ENCODE measurements at places on chromosomes 1 and 21.
A peak's percentile ranks its signal among the peaks of the same experiment; 100 is the strongest.

DNA sequence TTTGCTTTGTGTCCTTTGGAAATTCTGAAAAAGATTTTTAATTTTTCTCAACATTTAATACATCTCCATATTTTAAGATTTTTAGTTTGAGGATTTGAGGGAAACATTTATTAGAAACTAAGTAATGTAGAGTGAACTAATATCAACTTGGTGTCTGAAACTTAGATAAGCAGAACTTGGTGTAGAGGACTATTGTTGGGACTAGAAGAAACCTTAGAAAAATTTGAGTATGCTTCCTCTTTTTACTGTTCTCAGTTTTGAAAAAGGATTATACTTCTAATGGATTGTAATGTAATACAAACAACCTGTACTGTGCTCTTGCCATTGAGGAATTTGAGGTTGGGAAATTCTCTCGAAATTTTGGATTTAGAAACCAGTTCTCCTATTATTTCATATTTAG is 2.4 kb downstream of the FNBP1L start:
- DNase-seq = no peak

GRCh38 chr21:41325138-41325912 is 8.7 kb downstream of the FAM3B start:
- no peak for DNase-seq

DNA sequence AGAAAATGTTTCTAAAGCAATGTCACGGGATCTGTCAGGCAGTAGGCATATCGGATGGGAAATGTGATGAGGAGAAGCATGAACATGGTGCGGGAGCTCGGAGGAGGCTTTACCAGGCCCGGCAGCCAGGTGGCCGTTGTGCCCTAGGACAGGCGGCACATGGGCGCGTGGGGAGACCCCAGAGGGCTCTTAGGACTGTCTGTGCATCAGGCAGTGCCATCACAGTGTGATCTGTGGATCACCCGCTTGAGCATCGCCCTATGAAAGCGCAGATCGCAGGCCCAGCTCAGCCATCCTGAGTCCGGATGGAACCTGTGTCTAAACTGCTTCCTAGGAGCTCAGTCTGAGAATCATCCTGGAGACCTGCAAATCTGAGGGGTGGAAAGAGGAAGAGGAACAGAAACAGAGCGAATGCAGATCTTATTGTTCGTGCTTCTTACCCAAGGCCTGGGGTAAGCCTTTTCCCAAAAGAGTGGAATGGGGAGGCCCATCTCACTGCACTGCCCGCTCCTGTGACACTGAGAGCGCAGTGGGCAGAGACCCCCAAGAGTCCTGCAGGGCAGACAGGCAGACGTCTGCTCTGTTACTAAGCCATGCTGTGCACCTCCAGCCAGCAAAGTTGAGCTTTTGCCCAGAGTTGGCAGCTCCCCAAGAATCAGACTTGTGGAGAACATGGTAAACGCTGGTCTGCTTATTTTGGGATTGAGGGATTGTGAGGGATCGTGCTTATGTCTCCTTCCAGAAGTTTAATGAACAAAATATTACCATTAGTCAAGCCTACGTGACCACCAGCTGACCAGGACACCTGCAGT is 251.0 kb downstream of the RHOU start:
- DNase-seq = peak; percentile 9

GRCh38 chr1:34060187-34060730 is 104.8 kb downstream of the CSMD2 start:
- no peak for DNase-seq

DNA sequence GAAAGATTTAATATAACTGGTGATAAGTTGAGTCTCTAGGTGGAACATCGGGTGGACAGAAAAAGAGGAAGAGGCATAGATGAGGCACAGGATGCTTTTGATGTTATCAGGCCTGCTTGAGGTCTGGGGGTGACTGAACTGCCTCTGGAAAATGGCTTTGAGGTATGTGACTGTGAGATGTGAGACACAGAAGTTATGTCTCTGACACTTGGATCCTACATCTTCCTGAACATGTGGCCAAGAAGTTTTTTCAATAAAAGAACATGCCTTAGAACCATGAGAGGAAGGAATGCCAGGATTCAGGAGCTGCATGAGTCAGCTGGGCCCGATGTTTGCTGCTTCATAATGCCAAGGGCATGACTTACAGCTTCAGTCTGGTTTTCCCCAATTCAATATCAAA is 11.5 kb upstream of the AIM2 start:
- DNase-seq = no peak

GRCh38 chr1:168960114-168960513 is 146.4 kb upstream of the ATP1B1 start:
- DNase-seq = no peak

DNA sequence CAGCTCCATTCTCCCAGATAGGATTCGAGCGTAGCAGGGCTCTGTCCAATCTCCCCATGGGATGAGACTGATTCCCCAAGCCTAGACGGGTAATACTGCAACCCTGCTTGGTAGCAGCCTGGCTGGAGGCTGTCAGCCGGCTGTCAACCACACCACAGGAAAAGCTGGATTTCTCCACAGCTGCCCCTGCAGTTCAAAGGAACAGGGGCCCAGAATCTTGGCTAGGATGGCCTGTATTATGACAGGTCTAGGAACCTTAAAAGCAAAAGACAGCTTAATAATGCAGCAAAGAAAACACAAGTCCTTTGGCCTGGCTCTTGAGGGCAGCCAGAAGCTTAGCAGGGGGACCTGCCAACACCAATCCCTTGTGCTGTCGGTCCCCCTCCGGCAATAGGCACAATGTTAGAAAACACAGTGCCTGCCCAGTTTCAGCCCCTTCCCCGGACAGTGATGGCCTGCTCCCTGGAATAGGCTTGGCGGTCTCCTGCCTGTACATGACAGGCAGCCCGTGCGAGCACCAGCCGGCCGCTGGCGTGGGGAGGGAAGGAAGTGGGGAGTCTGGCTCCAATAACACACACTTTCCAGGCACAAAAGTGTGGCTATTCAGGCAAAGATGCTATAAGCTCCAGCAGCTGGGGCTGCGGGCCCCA is 90.5 kb downstream of the TRABD2B start:
- DNase-seq = no peak

DNA sequence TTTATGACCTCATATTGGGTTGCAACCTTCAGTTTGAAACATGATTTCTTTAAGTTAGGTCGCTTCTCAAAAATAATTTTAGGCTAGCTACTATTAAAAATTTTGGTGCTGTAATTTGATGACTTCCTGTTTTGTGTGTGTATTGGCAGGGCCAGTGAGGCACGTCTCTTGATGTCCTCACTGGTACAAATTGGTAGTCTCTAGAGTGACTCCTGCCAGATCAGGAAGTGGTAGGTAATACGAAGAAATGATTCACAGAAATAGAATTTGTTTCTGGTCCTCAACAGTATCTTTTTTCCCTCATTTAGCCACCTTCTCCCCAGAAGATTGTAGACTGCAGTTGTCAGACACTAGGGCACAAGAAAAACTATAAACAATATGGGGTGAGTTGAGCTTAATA is 120.9 kb upstream of the KIAA1614 start:
- DNase-seq = no peak

- no peak for DNase-seq
Observed at GRCh38 chr21:27954543-27955165, 987.8 kb upstream of the ADAMTS5 start.

- DNase-seq = no peak
Observed at GRCh38 chr1:247332623-247333361, 1.1 kb upstream of the ZNF496 start.

- no peak for DNase-seq
Observed at GRCh38 chr1:25700144-25700523, 83.5 kb downstream of the MAN1C1 start.

- DNase-seq = no peak
Observed at GRCh38 chr1:165173409-165173808, 183.1 kb downstream of the LMX1A start.

DNA sequence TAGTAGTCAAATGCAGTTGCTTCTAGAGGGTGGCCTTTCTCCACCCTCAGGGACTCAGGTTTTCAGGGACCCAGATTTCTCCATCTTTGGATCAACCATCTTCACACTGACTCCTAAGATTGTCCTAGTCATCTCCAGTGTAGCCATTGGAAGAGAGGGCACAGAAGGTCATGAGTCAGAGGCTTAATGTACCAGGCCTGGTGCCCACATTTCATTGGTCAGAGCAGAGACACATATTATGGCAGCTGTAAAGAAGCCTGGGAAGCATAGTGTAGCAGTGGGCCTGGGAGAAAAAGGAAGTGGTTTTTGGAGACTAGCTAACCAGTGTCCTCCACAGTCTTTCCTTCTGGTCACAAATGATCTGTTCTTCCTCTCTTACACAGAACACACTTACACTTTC is 122.5 kb downstream of the GIPC2 start:
- no peak for DNase-seq

GRCh38 chr1:78836726-78837125 is 169.8 kb downstream of the ADGRL4 start:
- no peak for DNase-seq

GRCh38 chr1:162726555-162726954 is 63.9 kb upstream of the HSD17B7 start:
- DNase-seq = no peak

DNA sequence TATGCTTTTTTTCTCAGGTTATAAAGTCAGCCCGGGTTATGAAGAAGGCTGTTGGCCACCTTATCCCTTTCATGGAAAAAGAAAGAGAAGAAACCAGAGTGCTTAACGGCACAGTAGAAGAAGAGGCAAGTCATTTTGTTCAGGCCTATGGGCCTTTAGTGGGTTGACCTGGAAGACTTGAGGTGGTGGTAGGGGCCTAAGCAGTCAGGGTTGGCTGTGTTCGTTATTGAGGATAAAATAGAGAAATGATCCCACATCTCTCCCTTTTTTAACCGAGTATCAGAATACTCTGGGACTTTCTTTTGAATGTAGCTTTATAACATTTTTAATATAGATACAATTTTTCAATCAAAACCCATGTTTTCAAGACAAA is 67.1 kb downstream of the MTR start:
- no peak for DNase-seq

DNA sequence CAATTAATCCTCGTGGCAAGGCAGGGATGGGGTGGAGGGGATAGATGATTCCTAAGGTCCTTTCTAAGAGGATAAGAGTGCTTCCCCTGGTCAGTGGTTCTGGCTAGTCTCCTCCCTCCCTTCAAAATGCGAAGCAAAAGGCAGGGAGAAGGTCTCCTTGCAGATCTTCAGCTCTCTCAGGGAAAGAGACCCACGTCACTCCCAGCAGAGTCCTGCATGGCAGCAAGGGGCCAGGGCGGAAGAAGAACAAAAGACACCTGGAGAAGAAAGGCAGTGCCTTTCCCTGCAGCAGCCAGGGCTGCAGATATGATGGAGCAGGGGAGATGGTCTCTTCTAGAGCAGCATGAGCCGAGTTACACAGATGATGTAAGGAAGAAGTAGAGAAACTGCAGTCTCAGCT is 29.6 kb upstream of the SLAMF9 start:
- no peak for DNase-seq

DNA sequence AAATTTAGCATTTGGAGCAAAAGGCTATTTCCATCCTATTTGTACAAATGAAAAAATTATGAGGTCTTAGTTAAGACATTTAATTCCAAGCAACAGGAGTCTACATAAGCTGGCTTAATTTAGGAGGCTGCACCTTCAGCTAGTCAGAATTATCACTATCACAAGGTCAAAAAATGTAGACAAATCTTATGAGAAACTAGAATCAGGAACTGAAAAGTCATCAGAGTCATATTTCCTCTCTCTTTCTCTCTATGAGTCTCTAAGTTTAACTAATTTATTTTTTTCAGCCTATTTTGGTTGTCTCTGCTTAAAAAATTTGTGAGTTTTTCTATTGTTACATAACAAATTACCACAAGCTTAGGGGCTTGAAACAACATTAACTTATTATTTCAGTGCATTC is 807.1 kb upstream of the PRMT6 start:
- no peak for DNase-seq

GRCh38 chr1:205456868-205457745 is 1.3 kb upstream of the BLACAT1 start:
- DNase-seq = peak; percentile 38

DNA sequence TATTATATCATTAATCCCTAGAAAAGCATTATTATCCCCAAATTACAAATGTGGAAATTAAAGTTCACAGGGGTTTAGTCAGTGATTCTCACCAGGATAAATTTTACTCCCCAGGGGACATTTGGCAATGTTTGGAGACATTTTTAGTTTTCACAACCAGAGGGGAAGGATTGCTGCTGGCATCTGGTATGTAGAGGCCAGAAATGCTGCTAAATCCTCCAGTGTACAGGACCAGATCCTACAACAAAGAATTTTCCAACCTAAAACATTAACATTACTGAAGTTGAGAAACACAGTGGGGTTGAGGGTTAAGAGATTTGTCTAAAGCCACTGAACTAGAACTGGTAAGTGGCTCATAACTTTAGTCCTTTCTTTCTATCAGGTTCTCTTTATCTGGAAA is 162.0 kb upstream of the SYT6 start:
- DNase-seq = no peak

DNA sequence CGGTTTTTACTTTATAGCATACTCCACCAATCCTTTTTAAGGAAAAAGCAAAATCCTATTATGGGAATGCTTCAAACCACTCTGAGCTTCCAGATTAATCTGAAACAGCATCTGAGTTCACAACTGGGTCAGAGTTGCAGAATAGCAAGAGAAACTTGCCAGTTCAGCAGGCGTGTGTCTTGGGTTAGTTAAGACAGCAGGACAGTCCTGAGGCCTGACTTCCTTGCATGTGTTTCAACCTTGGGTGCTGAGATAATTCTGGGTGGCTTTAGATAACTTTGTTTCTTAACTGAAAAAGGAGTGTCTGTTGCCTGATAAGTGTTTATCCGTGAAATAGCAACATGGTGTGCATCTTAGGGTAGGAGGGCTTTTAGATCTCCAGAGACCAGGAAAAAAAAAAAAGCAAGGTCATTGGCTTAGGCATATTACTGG is 169.2 kb downstream of the DHRS3 start:
- DNase-seq = no peak

DNA sequence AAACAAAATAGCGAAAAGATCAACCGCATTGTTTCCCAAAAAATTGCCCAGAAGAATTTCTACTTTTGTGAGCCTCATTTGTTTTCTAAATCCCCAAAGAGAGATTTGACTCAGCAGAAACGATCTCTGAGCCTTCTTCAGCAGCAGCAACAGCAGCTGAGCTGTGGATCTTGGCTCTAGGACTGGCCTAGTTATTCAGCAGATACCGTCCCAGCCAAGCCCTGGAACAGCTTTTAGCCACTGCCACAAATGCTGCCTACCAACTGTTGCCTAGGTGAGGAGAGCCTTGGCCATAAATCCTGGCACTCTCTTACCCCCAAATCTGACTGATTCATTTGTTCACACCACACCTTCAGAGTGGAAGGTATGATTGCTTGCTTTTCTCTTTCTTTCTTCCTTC is 320.1 kb downstream of the TGFB2 start:
- no peak for DNase-seq

GRCh38 chr1:87806379-87807094 is 477.9 kb downstream of the LMO4 start:
- no peak for DNase-seq

DNA sequence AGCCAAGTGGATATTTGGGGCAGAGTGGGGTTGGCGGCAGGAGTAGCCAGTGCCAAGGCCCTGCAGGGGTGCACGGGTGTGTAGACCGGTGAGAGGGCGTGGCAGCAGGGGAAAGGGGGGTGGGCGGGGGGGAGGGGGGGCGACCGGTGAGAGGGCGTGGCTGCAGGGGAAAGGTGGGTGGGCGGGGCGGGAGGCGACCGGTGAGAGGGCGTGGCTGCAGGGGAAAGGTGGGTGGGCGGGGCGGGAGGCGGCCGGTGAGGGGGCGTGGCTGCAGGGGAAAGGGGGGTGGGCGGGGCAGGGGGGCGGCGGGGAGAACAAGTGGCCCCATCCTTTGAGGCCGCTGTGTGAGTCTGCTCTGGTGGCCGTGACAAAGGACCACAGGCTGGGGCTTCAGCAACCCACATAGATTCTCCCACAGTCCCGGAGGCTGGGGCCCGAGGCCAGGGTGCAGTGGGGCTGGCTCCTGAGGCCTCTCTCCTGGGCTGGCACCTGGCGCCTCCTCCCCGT is 25.8 kb downstream of the RRP1 start:
- peak; percentile 38 for DNase-seq
